ENCODE measurements at places on chromosomes 1 and 21. TPM values are rescaled to one million over a fixed set of nuclear protein-coding genes. Genes with fewer than 3 reads are reported as not detected.

DNA sequence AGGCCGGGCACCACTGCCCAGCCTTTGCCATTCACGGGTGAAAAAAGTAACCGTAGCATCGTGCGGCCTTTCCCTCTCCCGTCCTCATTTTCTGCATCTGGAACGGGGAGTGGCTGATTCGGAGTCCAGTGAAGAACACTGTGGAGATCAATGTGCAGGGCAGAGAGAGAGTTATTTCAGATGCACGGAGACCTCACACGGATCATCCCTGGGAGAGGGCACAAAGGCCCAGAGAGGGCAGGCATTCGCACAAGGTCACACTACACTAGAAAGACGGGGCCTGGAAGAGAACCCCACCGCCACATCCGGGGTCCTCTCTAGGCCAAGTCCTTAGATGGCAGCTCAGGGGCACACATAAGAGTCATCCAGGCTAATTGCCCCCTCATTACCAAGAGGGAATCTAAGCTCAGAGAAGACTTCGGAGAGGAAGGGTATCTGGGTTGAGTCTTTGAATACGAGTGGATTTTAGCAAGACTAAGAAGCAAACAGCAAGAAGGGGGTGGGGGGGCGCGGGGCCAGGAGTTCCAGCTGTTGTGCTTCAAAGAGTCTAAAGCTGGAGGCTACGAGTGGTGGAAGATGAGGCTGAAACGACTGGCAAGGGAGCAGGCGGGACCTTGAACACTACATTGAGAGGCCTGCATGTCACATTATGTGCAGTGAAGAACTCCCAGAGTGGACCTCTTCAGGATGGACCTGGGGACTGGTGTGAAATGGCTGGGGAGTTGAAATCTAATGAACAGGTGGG is 857 bp downstream of the GPX7 start:
- DNase-seq, result peak; percentile 33

DNA sequence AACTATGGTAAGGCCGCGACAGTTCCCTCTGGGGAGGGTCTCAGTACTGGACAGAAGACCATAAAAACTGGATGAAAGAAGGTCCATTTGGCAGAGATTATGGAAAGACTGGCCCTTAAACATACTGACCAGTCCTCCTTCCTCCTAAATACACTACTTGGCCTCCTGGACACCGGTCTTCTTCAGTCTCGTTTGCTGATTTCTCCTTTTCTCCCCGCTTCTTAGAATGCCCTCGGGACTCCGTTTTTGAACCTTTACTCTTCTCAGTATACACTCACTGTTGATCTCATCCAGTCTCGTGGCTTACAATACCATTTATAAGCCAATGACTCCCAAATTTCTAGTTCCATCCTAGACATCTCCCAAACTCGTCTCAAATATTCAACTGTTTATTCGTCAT is 694 bp upstream of the MRPL9 start:
- DNase-seq, result no peak

GRCh38 chr1:72891976-72892375 is 609.6 kb upstream of the NEGR1 start:
- no peak for DNase-seq

DNA sequence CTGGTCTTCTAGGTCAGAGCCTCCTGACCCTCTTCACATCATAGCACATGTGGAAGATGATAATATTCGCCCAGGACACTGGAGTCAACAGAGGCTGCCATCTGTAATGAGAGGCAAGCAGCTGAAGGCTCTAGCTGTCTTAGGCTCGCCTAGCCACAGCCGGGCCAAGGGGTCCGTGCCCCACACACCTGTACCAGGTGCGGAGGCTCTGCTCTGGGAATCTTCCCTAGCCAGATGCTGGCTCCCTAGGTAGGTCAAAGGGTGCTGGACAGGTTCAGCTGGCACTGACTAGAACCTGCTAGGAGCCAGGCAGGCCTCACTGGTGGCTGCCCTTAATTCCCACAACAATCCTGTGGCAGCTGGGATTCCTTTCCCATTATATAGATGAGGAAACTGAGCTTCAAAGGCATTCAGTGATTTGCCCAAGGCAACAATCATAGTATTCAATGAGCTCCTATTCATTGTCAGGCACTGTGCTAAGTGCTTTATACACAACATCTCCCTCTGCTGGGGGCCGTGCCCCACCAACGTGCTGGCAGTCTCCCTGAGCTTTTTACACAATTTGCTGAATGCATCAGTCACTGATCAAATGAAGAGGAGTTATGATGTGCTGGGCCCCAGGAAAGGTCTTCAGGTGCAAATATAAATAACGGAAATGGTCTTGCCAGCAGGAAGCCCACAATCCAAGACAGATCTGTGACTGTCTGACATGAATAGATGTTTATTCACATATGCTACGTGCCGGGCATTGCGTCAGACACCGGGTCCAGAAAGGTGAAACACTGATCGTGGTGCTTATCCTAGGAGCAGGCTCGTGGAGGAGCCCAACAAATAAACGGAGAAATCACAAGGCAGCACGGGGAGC is 58.0 kb downstream of the DDX20 start:
- no peak for DNase-seq

Gene AXDND1
- not detected for polyA plus RNA-seq

Gene MXRA8
- polyA plus RNA-seq, result 10.2 TPM

Gene OSCP1
- 18.0 TPM for polyA plus RNA-seq

Gene NFYC
- 88.3 TPM for polyA plus RNA-seq

Gene C8A
- polyA plus RNA-seq, result not detected
